Activated naive CD8-positive, alpha-beta T cell treated with anti-CD3 and anti-CD28 coated beads, Interleukin-2, amount 50 U/mL, for 24 hours (primary cell): ENCODE measurements at places on chromosomes 16 and 17.
A peak's percentile ranks its signal among the peaks of the same experiment; 100 is the strongest.

GRCh38 chr16:4123616-4124300 is 7.5 kb upstream of the ADCY9 start:
- DNase-seq = no peak
- H3K27me3 ChIP-seq = peaks cover 12% of the 10 kb centered on the region
- no peak overlapping the region for H3K4me3 ChIP-seq

GRCh38 chr16:83533193-83533592 is 274.6 kb upstream of the HSBP1 start:
- H3K27me3 ChIP-seq = no peaks in the 10 kb centered on the region
- H3K27ac ChIP-seq = no peak overlapping the region
- peaks cover 2% of the 10 kb centered on the region for H3K4me1 ChIP-seq
- no peaks in the 10 kb centered on the region for H3K36me3 ChIP-seq

GRCh38 chr16:69150146-69150865 is 17.9 kb downstream of the UTP4 start:
- peak; percentile 29 for DNase-seq
- H3K4me1 ChIP-seq = no peaks in the 10 kb centered on the region
- H3K27ac ChIP-seq = no peak overlapping the region
- H3K27me3 ChIP-seq = no peaks in the 10 kb centered on the region
- no peak overlapping the region for H3K4me3 ChIP-seq
- H3K36me3 ChIP-seq = peaks cover 56% of the 10 kb centered on the region

DNA sequence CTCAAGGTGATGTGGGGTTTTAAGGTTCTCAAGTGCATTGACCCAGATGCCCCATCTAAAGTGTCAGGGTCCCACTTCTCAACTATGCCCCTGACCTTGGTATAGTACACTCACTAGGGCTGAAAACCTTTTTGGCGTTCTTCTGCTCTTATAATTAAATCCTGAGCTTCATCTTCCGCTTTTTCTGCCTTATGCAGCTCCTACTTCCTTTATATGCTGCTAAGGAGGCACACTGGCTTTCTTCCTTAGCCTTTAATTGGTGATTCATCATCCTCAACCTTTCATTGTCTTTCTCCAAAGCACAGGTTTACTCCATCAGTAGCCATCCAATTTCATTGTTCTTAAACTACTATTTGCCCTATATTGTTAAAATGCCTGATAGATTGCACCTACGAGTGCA is 5.3 kb upstream of the NF1 start:
- no peaks in the 10 kb centered on the region for H3K36me3 ChIP-seq
- H3K27me3 ChIP-seq = no peaks in the 10 kb centered on the region
- no peak overlapping the region for H3K27ac ChIP-seq

- H3K27me3 ChIP-seq = no peaks in the 10 kb centered on the region
- peaks cover 14% of the 10 kb centered on the region for H3K4me1 ChIP-seq
- H3K4me3 ChIP-seq = no peak overlapping the region
- DNase-seq = no peak
Observed at GRCh38 chr17:50850640-50851039, 15.3 kb downstream of the WFIKKN2 start.

DNA sequence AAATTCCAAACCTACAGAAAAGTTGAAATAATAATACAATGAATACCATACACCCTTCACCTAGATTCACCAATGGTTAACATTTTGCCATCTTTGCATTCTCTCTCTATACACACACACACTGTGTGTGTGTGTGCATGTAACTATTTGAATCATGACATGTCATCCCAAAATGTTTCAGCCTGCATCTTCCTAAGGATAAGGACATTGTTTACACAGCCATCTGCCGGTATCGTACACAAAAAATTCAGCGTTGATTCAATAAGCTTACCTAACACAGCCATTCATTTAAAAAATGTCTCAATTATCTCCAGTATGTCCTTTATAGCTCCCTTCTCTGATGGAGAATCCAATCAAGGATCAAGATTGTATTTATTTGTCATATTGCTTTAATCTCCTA is 3.9 kb downstream of the MXRA7 start:
- H3K4me1 ChIP-seq = peaks cover 21% of the 10 kb centered on the region
- H3K27ac ChIP-seq = no peak overlapping the region
- no peaks in the 10 kb centered on the region for H3K27me3 ChIP-seq
- no peak for DNase-seq
- no peaks in the 10 kb centered on the region for H3K36me3 ChIP-seq
- H3K4me3 ChIP-seq = no peak overlapping the region

GRCh38 chr16:177981-178667 is 1.6 kb downstream of the HBA1 start:
- no peak for DNase-seq
- H3K27ac ChIP-seq = no peak overlapping the region
- peaks cover 16% of the 10 kb centered on the region for H3K4me1 ChIP-seq
- no peaks in the 10 kb centered on the region for H3K36me3 ChIP-seq
- peak overlapping the region; percentile 2 for H3K4me3 ChIP-seq

DNA sequence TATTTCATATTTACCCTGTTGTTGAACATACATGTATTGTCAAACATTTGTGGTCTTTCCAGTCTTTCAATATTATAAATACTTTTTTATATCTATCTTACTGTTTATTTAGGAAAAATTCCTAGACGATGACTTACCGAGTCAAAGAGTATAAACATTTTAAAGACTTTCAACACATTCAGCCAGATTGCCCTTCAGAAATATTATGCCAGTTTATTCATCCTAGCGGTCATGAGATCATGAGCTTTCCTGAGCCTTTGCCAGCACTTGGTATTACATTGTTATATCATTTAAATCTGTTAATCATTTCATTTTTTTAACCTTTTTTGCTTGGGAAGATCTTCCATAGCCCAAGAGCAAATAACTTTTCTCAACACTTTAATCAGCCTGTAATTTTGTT is 197.4 kb downstream of the SPECC1 start:
- H3K27me3 ChIP-seq = no peaks in the 10 kb centered on the region
- no peak for DNase-seq
- H3K4me1 ChIP-seq = peaks cover 26% of the 10 kb centered on the region
- H3K27ac ChIP-seq = no peak overlapping the region

- peaks cover 22% of the 10 kb centered on the region for H3K36me3 ChIP-seq
- H3K4me3 ChIP-seq = no peak overlapping the region
- H3K27ac ChIP-seq = peak overlapping the region; percentile 27
- no peak for DNase-seq
- peaks cover 73% of the 10 kb centered on the region for H3K4me1 ChIP-seq
- no peaks in the 10 kb centered on the region for H3K27me3 ChIP-seq
Observed at GRCh38 chr17:48840441-48840840, 9.6 kb downstream of the CALCOCO2 start.

DNA sequence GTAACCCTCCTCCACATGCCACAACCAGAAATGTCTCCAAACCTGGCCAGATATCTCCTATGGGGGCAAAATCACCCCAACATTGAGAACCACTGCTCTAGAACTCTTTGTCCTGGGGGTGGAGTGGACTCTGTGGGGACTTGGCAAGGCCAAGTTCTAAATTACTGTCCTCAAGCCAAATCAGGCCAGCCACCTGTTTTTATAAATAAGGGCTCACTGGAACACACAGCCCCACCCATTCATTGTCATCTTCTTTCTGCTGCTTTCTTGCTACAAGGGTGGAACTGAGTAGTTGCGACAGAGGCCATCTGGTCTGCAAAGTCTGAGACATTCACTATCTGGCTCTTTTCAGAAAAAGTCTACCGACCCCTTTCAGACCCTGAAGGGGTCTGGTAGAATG is 26.8 kb upstream of the TMEM220 start:
- no peaks in the 10 kb centered on the region for H3K4me1 ChIP-seq
- DNase-seq = no peak
- H3K4me3 ChIP-seq = no peak overlapping the region
- no peaks in the 10 kb centered on the region for H3K36me3 ChIP-seq
